Activated CD4-positive, alpha-beta T cell treated with anti-CD3 and anti-CD28 coated beads, Interleukin-2, amount 10 ng/mL, durations not matched to agents 24 days and 14 days (primary cell): ENCODE measurements at places on chromosomes 11 and 22.
A peak's percentile ranks its signal among the peaks of the same experiment; 100 is the strongest.

- no peak for DNase-seq
Measured at GRCh38 chr11:75023446-75024067, 34.8 kb downstream of the NEU3 start.

DNA sequence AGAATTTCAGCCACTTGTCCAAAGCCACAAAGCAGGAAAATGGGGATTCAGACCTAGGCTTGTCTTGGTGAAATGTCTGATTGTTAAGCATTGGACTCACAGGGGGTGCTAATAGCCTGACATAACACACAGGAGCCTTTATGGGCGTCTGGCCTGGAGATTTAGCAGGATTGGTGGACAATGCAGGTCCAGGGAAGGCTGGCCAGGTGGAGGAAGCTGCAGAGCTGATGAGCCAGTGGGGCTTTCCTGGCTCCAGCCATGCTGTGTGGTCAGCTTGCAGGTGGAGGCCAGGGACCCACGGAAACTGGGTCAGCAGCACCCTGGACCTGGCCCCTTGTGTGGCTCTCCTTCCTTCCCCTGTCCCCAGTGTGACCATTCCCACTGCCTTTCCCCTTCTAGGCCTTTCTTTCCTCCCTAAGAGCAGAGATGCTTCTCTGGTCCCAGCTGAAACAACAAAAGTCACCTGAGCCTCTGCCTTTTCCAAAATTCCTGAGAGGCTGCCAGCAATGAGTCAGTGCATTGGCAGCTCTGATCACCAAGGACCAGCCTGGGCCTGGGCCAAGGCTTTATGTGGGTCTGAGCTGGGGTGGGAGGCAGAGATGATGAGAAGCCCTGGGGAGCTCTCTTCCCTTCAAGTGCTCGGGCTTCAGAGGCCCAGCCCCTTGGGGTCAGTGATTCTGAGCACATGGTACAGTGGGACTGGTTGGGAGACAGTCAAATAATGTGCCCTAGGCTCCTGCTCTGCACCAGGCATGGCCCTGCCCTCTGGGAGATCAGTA, 85.2 kb downstream of the CCDC81 start:
- no peak for DNase-seq

DNA sequence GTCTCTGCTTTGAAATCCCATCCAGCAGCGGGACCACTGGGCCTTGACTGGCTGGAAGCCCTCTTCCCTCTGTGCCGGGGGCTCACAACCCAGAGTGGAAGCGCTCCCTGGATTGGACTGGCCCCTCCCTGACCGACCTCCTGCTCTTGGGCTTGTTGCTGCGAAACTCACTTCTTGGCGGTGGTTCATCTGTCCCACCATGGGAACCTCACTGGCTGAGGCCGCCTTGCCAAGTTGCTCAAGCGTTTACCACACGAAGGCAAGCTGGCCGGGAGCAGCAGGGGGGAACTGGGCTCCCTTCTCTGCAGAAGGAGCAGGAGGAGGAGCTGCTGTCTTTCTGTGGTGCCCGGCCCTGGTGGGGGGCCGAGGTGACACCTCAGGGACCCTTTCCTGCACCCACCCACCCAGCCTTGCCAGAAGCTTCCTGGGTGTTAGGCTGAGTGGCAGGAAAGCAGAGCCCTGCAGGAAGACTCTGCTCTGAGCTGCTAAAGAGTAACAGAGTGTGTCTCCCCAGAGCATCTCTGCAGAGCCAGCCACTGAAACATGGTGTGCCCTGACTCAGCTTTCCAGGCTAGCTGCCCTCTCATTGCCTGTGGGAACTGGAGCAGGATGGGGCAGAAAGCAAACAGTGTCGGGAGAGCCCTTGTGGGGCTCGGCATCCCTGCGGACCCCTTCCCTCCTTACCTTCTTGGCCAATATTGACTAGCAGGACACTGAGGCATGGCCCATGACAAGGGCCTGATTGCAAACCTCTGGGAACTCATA, 88.5 kb upstream of the ALX4 start:
- DNase-seq, result no peak

DNA sequence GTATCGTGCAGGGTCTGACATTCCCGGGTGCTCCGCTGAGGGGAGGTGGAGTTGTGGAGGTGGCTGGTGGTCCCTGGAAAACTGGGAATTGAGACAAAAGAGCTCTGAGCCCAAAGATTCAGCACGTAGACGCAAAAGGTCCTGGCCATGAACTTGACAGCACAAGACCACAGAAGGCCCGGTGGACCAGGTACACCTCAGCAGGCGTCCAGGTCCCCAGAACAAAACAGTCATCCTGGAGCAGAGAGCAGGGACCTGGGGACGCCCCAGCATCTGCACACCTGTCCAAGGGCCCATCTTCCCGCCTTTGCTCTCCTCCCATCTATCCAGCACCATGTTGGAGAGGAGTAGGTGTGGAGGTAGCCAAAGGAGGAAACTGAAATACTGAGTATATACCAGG, 13.8 kb upstream of the MB start:
- no peak for DNase-seq

- DNase-seq, result no peak
Measured at GRCh38 chr11:19380375-19380774, 139.6 kb upstream of the E2F8 start.

DNA sequence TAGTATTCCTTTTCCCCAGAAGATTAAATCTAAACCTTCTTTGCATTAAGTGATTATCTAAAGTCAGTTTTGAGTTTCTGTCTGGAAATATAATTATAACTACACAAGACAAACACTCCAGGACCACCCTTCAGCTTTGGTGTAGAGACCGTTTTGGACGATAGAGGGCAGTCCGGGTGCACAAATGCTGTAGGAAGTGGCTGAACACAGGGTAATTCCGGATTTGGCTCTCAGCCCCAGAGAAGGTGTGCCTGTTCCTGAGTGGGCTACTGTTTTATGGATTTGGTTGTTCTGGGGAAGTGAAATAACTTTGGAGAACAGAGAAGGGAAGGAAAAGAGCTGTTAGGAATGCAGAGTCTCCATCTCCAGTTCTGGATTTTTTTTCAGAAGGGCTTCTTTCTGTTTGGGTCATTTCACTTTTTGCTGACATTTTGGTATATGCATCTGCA, 14.8 kb downstream of the EXT2 start:
- peak; percentile 87 for DNase-seq

DNA sequence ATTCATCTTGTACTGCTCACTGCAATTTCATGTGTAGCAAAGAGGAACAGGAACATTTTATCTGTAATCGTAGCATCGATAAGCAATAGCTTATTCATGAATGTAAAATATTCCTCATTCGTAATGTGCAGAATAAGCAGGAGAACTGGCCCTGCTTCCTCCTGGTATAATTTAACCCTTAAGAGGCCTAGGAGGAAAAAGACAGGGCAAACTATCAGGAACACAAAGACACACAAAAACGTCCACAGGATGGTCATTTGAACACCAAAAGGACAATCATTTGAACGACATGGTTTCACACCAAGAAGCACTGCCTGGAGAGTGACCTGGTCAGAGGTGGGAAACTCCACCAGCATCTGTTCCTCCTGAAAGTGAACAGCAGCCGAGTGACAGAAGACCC, 63.9 kb downstream of the AHNAK start:
- no peak for DNase-seq

- DNase-seq, result no peak
Measured at GRCh38 chr11:95586661-95587060, 202.9 kb downstream of the FAM76B start.

GRCh38 chr11:119189393-119189792, 4.1 kb downstream of the NHERF4 start:
- no peak for DNase-seq

- DNase-seq, result no peak
Measured at GRCh38 chr11:116035977-116036376, 531.8 kb upstream of the CADM1 start.
